ENCODE measurements at places on chromosomes 3 and 15.
A peak's percentile ranks its signal among the peaks of the same experiment; 100 is the strongest.

DNA sequence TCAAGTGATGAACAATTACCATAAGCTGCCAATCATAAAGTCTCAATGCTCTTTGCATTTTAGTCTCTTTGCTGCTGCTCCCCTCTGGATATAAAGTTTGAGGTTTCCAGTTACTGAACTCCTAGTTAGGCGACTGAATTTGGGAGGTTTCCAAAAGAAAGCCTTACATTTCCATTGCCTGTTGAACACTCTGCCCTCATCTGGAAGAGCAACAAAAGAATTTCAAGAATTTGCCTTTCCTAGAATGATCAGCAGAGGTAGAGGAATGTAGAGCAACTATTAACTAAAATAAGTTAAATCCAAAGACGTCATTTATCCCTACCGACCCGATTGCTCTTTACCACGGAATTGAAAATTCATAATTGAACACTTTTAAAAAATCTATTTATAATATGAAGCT, 53.4 kb upstream of the PRICKLE2 start:
- no peak for DNase-seq

- DNase-seq: no peak
These were observed 80.5 kb downstream of the USF3 start for GRCh38 chr3:113615976-113616375.

DNA sequence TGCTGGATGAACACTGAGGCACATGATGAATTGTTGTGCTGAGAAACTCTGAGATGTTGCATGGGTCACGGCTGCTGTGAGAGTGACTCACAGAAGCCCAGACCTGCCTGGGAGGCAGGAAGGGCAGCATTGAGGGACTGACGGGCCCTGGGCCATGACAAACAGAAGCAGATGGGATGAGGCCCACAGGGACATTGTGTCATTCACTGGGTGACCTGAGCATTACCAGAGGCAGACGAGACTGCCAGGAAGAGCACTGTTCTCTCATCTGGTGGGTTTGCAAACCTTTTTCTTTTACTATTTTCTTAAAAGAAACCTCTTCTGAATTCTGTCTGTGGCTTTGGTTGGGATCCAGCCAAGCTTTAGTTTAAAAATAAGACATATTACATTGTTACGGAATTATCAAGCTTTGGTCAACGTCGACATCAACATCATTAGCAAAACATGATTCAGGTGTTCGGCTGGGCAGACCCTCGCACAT, 67.8 kb downstream of the BDH1 start:
- no peak for DNase-seq

GRCh38 chr15:57611938-57612337, 20.2 kb downstream of the MYZAP start:
- DNase-seq: no peak

DNA sequence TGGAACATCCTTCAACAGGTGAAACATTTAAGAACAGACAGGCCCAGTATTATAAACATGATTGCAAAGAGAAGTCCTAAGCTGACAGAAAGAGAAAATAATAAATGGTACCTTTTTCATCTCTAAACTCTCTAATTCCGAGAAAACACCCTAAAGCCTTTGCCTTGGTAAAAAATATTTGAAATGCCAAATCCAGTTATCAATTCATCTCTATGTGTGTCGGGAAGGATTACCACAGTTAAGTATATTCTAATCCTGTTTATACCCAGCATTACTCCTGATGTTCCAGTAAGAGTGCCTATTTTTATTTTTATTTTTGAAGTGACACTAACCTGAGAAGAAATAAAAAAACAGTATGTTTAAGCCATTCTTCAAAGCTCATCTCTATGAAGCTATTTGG, 219.3 kb upstream of the NANOGP8 start:
- DNase-seq: no peak

DNA sequence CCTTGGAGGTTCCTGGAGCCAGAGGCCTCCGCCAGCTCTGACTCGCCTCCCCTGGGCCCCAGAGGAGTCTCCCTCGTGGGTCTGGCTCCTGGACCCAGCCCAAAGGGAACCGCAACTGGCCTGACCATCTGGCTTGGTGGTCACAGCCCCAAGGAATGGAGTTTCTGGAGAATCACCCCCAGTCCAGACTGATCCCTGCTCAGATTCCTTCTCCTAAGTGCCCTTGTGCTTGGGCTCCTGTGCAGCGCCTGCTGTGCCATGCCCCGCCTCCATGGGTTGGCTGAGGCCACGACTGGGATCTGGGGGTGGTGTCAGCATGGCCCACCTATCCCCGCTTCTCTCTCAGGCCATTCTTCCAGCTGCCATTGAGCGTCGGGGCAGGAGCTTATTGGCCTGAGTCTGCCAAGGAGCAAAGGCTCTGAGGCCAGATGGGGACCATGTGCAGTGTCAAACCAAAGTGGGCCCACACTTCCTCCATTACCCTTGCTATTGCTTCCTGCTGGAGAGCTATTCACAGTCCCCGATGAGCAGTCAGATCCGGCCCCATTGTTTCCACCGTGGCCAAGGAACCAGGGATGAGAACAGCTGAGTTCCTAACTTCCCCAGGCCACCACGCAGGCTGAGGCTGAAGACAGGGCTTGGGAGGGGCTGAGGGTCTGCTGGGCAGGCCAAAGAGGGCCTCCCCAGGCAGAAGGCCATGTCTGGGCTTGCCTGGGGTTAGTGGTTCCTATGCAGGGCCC, 19.0 kb downstream of the CSPG4 start:
- DNase-seq: no peak

GRCh38 chr15:41631880-41632470, 28.2 kb upstream of the MGA start:
- DNase-seq: no peak

GRCh38 chr3:14843321-14843720, 24.6 kb downstream of the FGD5 start:
- DNase-seq: no peak

DNA sequence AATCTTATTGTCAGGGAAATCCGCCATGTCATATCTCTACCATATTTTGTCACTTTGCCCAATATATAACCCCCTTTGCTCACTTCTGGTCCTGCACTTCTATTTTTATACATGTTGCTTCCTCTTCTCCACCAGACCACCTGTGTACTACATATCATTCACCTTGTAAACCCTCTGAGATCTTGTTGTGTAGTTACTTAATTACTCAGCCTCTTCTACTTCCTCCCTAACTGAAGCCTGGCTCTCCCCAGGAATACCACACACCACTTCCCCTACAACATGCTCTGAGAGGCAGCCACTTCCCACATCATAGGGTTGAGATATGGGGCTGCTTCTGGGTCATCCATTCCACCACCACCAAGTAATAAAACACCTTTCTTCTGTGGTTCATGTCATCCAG, 10.0 kb downstream of the HEXA start:
- peak; percentile 73 for DNase-seq

DNA sequence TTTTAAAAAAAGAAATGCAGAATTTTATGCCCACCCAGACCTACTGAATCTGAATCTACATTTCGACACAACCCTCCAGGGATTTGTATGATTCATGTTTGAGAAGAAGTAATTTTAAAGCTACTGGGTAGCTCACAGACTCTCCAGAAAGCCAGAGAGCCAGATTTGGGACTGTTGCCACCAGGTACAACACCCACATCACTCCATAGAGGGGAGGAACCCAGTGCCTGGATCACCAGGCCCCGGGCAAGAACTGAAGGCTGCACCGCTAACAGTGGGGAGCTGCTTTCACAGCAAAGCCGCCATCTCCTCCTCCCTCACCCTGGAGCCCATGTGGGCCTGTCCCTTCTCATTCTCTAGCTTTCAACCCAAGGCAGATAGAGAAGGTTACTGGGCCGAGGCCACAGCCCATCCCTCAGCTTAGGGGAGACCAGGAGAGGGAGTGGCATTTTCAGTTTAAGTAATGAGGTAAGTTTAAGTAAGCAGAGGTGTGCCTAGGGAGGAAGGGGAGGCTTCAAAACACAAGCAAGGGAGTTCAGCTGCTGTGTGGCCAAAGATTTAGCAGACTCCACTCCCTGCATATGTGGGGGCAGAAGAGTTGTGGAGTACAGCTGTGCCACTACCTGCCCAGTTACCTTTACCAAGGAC, 109.8 kb downstream of the IL12A start:
- no peak for DNase-seq

- no peak for DNase-seq
These were observed 17.1 kb downstream of the PCCB start for GRCh38 chr3:136267235-136267634.

DNA sequence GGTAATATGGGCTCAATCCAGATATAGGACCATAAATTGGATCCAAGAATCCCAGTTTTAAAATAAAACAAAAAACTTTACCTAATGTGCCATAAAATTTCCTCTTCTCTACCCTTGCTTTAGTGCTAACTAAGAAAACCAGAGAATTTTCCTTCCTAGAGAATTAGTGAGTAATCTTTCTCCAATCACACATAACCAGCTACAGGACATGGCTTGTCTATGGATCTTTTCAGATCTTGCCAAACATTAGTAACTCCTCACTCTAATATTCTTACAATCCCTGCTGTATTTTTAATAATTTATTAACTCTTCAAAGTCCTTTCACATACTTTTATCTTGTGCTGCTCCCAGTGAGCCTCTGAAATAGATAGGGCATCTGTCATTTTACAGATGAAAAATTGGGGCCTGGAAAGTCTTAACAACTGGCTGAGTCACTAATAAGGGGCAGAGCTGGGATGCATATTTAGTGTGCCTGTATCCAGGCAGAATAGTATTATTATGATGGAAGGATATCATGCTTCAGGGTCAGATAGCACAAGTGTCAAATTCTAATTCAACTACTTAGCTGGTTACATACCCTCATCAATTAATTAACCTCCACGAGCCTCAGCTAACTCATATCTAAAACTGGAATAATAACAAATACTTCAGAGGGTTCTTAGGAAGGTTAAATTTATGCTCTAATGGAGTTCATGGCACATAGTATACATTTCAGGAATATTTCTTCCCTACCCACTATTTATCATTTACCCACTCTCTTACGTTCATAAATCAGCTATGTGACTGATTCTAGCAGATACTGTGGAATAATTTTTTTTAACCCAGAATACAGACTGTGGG, 5.6 kb downstream of the ZBED2 start:
- DNase-seq: no peak

DNA sequence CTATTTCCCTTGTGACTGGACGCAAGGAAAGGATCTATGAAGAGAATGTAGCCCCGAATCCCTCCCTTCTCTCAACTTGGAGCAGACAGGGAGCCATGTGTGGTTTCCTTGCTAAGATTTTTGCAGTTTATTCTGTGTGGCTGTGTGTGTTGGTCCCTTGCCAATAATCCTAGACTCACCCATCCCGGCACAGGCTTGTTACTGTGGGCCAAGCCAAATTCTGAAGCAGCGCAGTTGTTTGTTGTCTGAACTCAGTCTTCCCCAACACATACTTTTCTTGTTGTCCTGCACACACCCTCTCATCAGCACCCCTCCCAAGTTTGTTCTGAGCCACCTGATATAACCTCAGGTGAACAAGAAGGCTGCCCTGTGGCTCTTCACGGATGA, 193.3 kb upstream of the CTDSPL start:
- DNase-seq: no peak

DNA sequence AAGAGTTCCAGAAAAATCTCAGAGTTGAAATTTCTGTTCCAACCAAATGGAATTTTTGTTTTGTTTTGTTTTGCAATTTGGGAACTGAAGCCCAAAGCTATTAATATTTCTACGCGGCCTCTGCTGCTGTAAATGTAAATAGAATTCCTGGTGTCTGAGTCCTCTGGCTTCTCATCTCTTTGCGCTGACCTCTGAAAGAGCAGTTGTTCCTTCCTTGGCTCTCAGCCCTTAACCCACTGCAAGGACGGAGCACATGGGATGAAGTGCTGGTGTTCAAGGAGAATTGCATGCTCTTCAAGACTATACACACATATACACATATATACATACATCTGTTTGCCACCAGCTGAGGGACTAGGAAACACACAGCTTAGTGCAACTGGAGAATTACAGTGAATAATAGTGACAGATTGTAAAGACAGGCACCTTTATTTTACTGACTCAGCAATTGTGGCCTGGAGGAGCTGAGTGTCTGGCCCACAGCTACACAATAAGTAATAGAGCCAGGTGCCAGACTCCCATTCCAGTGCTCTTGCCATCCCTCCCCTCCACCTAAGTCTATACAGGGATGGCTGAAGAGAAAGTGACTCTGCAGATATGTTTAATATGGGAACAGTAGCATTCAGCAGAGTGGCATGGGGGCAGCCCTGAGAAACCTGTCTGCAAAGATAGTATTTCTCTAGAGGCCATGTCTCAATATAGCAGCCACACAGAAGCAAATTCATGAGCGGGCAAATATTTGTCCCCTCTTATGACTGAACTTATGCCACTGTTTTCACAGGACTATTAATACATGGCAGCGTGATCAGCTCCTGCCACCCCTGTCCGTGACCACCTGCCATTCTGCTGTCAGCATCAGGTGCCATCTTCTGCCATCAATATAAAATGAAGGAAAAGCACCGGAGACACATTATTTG, 42.3 kb downstream of the NEK10 start:
- DNase-seq: no peak

DNA sequence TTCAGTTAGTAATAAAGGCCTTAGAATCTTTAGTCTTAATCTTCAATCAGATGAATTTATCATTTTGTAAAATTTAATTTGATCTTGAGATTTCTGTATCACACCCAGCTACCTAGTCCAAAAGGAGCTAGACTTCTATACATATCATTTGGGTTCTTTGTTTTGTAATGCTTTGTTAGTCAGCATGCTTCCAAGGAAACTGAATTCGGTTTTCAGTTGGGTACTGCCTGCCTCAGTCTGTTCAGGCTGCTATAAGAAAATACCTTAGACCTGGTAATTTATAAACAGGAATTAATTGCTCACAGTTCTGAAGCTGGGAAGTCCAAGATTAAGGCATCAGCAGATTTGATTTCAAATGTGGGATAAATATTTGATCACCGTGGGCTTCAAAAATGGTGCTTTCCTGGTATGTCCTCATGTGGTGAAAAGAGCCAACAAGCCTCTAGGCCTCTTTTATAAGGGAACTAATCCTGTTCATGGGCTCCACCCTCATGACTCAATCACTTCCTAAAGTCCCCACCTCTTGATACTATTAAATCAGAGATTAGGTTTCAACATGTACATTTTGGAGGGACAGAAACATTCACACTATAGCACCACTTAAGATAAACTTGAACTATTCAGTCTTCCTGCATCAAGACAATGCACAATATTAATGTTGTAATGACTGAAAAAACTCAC, 800.7 kb downstream of the NAALADL2 start:
- DNase-seq: no peak

GRCh38 chr3:128723477-128723876, 2.5 kb upstream of the RAB7A start:
- no peak for DNase-seq

DNA sequence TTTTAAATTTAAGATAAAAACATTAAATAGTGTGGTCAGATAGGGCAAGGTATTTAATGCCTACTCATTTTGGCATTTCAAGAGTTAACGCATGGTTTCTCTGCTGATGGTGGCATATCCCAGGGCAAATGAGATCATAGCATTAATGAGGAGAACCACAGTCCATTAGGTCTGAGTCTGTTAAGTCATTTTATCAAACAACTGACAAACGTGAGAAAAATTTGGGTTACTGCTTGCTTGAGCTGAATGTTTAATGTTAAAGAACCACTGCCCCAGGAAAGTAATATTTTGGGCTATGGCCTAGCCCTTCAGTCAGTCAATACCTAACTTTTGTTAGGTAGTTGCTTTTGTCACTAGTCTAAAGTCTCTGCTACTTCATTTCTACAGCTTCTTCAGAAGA, 37.9 kb upstream of the SLC2A2 start:
- no peak for DNase-seq

- DNase-seq: peak; percentile 15
These were observed 197.6 kb upstream of the CFAP20DC start for GRCh38 chr3:59247402-59247841.

Measured in GM12864 (cell line).